ENCODE measurements at places on chromosomes 7 and 10.

DNA sequence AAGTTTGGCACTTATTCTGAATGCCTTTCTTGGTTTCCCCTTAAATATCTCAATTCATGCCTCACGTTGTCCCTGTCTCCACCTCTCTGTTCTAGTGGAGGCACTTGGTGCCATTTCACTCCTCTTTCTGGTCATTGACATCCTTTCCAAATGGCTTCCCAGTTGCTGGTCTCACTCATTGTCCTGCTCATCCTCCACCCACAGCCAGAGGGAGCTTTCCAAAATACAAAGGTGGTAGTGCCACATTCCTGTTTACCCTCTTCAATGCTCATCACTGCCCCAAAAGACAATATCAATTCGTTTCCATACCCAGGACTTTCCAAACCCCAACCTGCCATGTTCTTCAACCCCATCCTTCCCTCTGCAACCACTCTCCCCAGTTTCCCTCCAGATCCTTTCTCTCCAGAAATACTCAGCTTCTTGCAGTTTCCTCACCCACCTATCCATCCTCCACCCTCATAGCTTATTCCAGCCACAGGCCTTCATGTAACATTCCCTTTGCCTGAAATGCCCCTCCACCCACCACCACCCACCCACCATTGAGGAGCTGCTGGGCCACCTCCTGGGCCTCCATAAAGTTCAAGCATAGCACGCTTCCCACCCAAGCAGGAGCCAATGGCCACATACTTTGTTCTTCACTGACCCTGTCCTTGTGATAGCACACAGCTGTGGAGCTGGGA lies 63.1 kb upstream of the ADRB1 start:
- no peak for DNase-seq

DNA sequence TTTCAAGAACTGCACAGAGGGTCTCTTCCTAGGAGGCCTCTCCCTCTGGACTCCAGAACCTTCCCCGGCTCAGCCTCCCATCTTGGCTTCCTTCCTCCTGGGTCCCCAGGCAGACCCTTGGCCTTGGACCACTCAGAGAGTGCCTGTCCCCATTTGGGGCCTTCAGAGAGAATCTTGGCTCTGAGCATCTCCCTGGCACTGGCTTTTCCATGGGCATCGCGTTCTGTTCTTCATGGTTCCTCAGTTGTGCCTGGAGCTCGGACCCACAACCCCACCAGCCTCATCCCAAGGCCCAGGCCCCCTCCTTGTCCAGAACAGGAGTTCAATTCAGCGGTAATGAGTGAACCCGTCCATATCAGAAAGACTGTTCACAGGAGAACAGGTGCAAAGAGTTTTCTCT lies 73.4 kb downstream of the VIPR2 start:
- DNase-seq = no peak

- DNase-seq = no peak
Measured at GRCh38 chr7:85097844-85098243, 89.0 kb downstream of the SEMA3D start.

DNA sequence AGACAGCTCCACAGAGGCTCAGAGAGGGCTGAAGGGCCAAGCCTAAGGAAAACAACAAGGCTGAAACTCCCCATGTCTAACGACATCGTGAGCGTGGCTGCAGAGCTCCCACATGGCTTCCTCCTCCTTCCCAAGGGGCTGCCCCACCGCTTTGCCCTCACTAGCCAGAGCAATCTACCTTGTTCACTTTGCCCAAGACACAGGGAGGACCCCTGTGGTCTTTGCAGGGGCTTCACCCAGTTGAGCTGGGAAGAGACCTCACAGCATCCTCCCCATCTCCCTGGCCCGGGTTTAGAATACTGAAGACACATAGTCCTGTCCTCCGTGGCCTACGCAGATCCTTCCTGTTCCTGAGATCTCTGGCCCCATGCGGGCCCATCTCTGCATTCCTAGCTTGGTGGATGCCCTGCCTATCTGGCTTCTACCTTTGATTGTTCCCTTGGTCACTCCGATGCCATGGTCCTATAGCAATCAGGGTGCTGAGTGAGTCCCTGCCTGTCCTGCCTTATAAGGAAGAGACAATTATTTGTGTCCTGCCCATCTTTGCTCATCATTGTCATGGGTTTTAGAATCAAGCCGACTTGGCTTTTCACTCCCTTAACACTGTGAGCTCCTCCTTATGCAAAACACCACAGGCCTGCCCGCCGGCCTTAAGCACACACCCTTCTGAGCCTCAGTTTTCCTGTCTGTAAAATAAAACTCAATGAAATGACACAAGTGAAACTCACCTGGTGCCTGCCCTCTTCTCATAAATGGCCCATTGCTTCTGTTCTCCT lies 73.2 kb downstream of the PARP12 start:
- DNase-seq = no peak

DNA sequence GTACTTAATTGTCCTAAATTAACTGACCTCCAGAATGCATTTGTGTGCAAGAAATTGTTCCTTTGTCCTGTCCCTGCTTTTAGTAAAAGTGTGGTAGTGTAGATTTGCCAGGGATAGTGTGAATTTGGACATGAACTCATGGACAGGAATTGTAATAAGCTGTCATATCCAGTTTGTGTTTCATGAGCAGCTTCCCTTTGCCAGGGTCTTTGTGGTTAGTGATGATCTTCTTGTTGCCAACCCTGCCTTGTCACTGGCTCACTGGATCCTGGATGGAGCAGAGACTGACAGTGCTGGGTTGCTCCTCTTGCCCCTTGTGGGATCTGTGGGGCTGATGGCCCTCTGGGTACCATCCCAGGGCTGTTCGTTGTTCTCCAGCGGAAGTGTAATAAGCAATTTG lies 110.1 kb downstream of the CCNY start:
- DNase-seq = no peak

DNA sequence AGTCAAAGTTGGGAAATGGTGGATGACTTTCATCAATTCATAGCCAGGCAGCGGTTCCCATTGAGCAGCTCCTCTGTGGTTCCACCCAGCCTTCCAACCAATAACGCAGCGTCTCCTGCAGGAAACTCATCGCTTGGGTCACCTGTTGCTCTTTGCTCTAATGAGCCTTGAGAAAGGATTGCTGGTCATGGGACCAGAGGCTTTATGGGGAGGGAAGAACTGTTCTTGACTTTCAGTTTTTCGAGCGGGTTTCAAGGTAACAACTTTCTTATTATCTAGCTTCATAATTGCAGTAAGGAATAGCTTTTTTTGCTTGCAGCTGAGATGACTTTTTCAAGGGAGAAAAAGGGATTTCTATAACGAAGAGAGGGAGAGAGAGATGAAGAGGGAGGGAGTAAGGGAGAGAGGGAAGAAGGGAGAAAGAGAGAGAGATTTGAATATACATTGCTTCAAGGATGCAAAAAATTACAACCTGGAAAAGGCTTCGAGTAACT lies 405 bp upstream of the ENTPD1 start:
- DNase-seq = no peak

DNA sequence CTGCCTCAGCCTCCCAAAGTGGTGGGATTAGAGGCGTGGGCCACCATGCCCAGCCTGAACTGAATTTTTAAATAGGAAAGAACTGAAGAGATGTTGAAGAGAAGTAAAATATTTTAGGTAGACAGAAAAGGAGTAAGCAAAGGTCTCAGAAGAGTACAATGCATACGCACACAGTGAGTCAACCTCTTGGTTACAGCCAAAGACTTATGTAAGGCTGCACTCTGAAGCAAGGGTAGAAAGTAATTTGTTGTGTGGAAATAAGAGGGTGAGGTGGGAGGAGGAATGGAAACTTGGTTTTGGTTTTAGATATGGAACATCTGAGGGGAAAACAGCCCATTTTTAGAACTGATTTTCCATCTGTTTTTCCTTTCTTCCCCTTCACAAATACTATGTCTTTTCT lies 17.6 kb downstream of the KRIT1 start:
- no peak for DNase-seq

- DNase-seq = no peak
Measured at GRCh38 chr10:80829151-80829550, 291.4 kb downstream of the SH2D4B start.
